ENCODE measurements at places on chromosomes 3 and 15.

GRCh38 chr3:12135029-12135657, 23.6 kb downstream of the TIMP4 start:
- peak; percentile 76 for DNase-seq

- DNase-seq, result peak; percentile 77
Observed at GRCh38 chr3:79361748-79362378, 405.9 kb downstream of the ROBO1 start.

DNA sequence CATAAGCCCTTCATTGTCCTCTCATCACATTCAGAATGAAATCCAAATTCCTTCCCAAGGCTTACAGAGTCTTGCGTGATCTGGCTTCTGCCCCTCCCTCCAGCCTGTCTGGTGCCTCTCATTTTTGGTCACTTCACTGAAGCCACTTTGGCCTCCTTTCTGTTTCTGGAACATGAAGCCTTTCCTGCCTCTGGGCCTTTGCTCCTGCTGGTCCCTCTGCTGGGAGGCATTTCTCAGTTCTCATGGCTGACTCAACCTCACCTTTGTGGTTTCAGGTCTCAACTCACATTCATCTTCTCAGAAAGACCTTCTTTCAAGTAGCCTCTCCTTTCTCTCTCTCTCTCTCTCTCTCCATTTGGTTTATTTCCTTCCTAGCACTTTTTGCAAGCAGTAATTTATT, 43.9 kb upstream of the BHLHE40 start:
- no peak for DNase-seq

DNA sequence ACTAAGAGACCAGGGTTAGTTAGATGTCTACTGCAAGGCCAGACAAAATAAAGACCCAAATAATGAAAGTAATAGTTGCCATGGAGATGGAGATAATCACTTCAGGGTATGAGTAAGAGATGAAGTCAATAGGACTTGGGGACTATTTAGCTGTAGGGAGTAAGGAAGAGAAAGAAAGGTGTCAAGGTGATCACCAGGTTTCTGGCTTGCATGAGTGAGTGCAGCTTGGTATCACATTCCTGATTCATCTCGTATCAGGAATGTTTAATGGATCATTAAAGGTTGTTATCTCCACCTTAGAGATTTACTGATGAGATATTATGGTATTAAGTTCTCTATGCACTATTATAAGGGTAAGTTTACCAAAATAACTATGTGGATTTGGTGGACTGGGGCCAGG, 357.4 kb upstream of the ATP11B start:
- no peak for DNase-seq

DNA sequence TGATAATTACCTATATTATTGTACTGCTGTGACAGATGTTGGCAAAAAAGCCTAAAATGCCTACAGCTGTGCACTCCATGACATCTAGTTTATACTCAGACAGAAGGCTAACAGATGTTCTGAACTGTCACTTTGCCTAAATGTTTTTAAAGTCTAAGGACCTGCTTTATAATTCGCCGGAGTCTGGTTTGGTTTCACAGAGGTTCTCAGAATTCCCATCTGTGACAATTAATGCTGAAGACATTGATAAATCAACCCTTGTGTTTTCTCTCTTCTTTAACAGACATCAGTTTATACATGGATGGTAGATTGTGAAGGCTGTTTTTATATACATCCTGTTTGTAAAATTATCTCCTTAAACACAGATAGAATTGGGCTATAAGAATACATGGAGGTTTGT, 19.8 kb upstream of the SOX2 start:
- DNase-seq, result no peak

DNA sequence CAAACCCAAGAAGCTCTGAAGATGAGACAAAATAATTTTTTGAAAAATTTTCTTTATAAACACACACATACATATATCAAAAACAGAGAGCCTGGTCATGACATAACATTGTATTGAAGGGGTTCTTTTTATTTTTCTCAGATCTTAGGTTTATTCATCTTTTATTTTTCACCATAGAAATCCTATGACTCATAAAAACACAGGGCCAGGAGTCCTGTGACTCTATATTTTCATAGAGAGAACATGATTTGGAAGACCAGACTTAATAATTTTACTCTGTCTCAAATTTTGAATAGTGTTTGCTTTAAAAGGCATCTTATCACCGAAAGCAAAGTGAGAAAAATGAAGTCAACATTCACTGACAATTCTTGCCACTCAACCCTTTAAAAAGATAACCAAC, 57.7 kb downstream of the SUCNR1 start:
- no peak for DNase-seq

GRCh38 chr3:117105686-117106085, 396.1 kb downstream of the TUSC7 start:
- no peak for DNase-seq

DNA sequence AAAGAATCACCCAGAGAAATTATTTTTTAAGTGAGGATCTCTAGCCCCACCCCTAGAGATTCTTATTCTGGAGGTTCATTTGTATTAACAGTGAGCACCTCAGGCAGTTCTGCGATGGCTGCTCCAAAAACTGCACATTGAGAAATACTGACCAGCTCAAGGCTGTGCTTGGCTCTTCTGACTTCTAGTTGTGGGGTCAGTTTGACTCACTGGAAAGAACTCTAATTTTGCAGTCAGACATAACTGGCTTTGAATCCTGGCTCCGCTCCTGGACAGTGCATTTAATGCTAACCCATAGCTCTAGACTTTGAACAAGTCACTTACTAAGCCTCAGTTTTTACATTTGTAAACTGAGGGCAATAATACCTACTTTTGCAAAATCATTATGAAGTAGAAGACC, 123.6 kb upstream of the SKOR1 start:
- no peak for DNase-seq

- no peak for DNase-seq
Observed at GRCh38 chr3:14785207-14786155, 33.3 kb upstream of the FGD5 start.

DNA sequence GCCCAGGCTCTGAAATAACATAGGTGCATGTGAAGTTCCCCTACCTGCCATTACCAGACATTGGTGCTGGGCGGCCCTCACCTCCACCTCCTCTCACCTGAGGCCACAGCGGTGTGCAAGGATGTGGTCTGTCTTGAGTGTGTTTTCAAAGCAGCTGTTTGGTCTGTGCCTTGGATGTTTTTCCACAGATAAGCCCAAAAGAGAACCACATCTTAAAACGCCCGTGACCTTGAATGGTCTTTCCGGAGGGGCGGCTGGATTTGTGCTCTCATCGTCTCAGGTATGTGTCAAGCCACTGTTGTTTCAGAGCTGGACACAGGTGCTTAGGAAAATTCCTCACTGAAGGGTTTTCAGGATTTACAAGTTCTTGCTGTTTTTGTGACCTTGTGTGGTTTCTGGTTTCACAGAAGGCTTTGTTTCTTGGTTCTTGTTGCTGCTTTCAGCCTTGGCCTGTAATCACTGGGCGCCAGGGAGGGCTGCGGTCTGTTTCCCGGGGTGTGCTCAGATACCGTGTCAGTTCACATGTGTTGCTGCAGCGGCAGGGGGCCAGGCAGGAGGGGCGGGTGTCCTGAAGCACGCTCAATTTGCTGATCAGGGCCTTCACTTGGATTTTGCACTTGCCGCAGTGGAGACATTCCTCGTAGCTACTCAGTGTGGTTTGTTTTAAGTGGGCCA, 128.4 kb downstream of the IGF1R start:
- peak; percentile 81 for DNase-seq

GRCh38 chr3:129358177-129358771, 70.2 kb downstream of the EFCAB12 start:
- DNase-seq, result no peak

GRCh38 chr3:139778682-139779233, 101.0 kb upstream of the NMNAT3 start:
- peak; percentile 81 for DNase-seq

- no peak for DNase-seq
Observed at GRCh38 chr3:52391096-52391495, 53.8 kb downstream of the SEMA3G start.

GRCh38 chr15:64095431-64095794, 369 bp upstream of the SNX1 start:
- no peak for DNase-seq

GRCh38 chr3:155682426-155683343, 62.2 kb downstream of the PLCH1 start:
- no peak for DNase-seq

DNA sequence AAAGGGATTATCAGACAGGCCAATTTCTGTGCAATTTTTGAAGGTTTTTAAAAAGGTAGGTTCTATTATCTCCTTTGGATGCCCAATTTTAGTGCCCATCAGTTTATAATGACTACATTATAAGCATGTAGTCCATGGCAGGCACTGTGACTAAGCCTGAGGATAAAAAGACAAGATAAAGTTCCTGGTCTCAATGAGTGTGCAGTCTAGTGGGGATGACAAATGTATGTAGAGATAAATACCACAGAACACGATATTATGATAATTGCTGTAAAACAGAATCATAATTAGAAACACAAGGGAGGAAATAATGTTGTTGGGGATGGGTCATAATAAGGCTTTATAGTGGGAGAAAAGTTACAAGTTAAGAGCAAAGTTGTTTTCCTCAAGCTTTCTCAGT, 163.1 kb downstream of the ZNF385D start:
- DNase-seq, result no peak

GRCh38 chr3:139339219-139339906, 4.5 kb upstream of the MRPS22 start:
- DNase-seq, result no peak

DNA sequence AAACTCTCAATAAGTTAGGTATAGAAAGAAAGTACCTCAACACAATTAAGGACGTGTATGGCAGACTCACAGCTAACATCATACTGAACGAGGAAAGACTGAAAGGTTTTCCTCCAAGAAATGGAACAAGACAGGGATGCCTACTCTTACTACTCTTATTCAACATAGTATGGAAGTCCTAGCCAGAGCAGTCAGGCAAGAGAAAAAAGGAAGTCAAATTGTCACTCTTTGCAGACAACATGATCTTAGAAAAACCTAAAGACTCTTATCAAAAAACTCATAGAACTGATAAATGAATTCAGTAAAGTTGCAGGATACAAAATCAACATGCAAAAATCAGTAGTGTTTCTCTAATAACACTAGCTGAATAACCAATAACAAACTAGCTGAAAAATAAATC, 96.0 kb downstream of the C3orf70 start:
- DNase-seq, result no peak

DNA sequence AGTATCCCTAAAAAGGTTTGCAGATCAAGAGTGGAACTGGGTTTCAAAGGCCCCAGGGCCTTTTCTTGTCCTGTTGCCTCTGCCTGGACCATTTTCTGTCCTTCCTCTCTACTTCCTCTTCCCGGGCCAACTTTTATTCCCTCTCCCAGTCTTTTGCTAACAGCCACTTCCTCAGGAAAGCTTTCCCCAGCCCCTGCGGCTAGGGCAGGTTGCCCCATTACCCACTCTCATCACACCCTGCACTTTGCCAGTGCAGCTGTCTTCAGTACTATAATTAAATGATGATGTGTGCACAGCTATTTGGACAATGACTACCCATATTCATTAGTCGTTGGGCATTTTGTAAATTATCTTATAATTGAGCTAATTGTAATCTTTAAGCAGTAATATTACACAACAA, 150.5 kb upstream of the THBS1 start:
- DNase-seq, result peak; percentile 16

- DNase-seq, result peak; percentile 22
Observed at GRCh38 chr15:73751899-73752805, 999 bp downstream of the INSYN1 start.

DNA sequence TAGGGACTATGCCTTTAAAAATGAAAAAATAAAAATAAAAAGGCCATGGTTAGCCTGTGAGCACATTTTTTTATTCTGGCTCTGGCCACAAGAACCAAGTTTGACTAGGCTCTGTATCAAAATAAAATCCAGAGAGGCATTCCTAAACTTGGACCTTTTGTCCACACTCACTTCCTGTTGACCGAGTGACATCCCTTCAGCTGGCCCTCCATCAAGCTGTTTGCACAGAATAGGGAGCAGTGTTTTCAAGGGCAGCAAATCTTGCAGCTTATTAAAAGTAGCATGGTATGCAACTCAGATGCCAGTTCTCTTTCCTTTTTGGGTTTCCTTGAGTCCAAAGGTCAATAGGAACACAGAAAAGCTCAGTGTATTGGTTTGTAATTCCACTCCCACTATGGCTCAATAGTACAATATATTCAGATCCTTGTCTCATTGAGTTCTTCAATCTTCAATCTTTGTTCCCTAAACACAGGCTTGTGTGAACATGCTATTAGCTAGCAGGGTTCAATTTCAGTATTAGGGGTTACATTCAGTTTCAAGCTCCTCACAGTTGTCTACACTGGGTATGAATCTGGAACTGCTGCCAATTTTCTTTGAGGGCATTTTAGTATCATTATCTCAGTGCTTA, 244.5 kb downstream of the RBMS3 start:
- peak; percentile 75 for DNase-seq

GRCh38 chr15:69891606-69892005, 206.1 kb downstream of the TLE3 start:
- no peak for DNase-seq

- DNase-seq, result no peak
Observed at GRCh38 chr3:112688819-112689218, 47.9 kb upstream of the CCDC80 start.

- DNase-seq, result no peak
Observed at GRCh38 chr3:55204417-55204816, 276.6 kb upstream of the LRTM1 start.

DNA sequence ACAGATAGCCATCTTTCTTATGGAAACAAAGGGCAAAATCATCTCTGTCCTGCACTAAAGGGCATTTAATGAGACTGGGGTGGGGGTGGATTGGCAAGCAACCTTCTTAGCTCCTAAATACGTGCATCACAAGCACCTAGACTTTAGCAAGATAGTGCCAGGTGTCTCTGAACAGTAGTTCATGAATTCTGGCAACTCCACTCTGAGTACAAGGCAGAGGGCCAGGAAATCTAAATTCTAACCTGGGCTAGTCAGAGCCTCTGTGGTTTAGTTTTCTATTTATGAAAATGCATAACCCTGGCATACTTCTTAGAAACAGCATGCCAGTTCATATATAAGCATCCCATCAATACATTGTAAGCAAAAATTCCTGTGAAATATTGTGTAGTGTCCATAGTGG, 788.5 kb downstream of the MCTP2 start:
- DNase-seq, result no peak

DNA sequence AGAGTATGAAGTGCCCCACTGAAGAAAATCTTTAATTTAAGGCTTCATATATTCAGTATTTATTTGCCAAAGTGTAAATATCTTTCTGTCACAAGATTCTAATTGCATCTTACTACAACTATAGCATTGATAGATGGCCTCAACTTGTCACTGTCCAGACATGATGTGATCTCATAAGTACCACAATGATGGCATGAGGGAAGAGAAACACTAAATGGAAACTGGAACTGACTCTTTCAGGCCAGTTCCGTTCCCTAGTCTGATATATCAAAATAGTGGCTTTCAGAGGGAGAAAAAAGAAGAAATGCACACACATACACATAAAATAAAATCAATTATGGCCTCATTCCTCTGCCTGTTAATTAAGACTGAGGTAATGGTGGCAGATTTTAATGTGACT, 615.7 kb downstream of the TBL1XR1 start:
- no peak for DNase-seq

DNA sequence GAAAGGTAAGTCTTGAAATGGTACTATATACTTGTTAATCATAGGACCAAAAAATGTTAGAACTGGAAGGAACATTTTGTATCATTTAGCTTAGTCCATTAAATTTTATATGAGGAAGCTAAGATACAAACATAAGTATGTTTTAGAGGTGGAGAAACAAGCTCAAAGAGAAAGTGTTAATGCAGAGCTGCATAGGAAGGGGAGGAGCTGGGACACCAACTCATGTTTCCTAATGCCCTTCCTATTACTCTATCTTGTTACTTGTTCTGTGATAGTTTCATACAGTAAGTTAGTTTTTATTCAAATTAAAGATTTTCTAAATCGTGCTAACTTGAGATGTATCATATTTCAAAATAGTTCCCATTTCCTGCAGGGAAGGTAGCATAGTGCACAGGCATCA, 7.4 kb downstream of the SLC35A5 start:
- no peak for DNase-seq

All from lung (tissue), 17 donors.